ENCODE measurements at places on chromosomes 7 and 10.

DNA sequence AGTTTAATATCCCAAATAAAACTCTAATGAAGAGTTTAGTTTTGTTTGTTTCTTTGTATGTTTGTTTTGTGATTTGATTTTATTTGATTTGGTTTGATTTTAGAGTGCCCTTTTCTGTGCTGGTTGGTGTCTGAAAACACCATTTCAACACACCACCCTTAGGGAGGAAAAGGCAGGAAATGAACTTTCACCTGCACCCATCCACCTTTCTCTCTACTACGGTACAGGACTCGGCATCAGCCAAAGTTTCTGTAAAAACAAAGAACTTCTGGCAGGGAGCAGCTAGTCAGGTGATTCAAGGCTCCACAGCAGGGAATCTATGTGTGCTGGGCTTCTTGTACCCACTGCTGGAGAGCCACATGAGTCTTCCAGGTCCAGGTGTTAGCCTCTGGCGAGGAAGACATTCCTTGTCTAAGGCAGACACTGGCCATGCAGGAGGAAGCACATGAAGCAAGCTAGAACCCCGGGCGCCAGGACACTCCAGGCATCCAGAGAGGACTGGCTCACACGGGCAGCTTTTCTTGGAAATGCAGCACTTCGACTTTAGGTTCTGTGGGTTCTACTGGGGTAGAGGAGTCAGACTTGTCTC is 22.1 kb upstream of the STK17A start:
- no peak for DNase-seq

DNA sequence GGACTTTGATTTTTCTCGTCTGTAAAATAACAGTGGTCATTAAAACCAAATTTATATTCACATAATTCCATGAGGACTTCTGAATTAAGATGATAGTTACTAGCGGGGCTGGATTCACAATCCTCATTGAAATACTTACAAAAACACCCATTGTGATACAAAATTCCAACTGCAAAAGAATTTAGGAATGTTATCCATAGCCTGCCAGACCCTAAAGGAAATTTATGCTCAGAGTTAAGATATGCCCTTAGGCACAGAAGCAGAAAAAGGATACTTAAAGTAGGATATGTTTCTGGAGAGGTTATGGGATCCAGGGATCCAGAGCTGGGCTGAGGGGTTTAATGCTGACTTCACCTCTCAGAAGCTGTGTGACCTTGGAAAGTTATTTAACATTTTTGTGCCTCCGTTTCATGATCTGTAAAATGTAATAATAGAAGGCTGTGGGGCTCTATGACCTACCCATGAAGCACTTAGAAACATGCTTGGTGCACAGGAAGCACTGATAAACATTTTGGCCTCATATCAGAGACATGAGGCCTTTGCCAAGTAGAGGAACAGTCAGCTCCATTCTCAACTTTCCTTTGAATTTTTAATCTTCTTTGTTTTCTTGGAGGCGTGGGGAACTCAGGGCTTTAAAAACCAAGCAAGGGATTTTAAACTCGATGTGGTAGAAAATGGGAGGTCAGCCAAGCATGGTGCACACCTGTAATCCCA is 744.7 kb downstream of the KCNMA1 start:
- DNase-seq = no peak

- DNase-seq = no peak
Observed at GRCh38 chr10:122588381-122588780, 27.8 kb downstream of the DMBT1 start.

DNA sequence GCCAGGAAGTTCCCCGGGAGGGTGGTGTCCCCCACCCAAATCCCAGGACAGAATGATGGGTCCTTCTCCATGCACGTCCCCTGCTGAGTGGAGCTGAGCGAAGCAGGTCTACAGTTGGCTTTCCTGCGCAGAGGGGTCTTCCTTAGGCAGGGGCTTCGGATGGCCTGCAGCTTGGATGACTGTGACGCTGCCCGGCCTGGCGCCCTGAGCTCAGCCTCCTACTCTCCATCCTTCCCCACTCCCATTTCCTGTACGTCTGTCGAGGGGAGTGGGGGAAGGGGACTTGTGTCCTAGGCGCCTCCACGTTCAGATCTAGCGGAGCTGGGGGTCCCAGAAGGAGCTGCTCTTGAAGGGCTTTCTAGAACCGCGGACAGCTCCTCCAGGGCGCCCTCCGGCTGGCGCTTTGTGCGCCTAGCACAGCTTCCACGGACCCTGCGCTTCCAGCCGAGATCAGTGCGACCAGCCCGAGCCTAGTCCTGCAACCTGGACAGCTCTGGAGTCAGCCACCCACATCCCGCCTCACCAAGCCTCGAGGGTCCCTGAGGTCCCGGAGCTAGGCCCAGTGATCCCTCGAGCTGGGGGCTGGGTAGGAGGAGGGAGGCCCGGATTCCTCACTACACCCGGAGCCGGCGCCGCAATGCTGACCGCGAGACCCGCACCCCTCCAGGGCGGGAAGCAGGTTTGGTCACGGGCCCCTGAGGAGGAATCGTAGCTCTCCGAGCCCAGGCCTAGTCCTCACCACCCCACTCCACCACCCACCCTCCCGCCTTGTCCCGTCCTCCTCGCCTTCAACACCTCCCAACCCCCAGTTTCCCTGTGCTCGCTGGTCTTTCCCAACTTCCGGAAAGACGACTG is 1.9 kb downstream of the GRID1 start:
- DNase-seq = no peak

DNA sequence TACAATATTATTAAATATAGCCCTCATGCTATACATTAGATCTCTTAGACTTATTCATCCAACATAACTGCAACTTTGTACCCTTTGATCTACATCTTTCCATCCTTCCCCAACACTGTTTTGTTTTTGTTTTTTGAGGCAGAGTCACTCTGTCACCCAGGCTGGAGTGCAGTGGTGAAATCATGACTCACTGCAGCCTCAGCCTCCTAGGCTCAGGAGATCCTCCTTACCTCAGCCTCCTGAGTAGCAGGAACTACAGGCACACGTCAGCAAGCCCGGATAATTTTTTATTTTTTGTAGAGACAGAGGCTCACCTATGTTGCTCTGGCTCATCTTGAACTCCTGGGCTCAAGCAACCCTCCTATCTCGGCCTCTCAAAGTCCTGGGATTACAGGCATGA is 53.3 kb downstream of the NT5C2 start:
- DNase-seq = no peak

GRCh38 chr7:105027176-105027853 is 13.3 kb downstream of the KMT2E start:
- no peak for DNase-seq

- DNase-seq = no peak
Observed at GRCh38 chr7:2274666-2275065, 32.6 kb downstream of the NUDT1 start.

DNA sequence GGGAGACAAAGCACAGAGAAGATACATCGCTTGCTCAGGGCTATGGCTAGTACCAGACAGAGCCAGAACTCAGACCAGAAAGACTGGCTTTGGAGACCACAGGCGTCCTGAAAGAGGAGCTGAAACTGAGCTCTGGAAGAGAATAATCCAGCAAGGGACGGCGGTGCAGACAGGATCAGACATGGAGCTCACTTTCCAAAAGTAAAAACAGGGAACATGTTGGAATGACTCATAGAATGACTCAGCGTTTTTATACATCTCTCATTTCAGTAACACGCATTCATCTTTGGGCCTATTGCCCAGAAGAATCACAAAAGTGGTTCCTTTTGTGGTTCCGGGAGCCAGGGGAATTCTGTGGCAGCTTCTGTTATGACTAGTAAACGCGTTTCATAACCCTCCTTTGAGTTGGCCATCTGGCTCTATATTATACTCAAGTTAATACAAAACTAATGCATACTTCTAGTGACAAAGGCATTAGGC is 37.2 kb downstream of the PLEKHS1 start:
- no peak for DNase-seq

DNA sequence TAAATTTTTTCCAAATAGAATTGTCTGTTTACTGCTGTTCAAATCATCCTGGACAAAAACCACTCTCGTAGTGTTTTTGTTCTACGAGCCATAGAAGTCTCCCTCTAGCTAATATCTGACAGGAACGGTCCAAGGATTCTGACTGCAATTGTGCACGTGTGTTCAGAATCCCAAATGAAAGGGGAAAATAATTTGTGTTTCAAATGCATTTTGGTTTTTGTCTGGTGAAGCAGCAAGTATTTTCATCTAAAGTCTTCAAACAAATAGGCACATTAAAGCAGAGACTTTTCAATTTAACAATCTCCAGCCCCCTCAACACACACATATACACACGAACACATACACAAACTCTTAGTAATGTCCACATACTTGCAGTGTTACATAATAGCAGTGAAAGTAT is 475 bp downstream of the NEUROD6 start:
- DNase-seq = no peak

DNA sequence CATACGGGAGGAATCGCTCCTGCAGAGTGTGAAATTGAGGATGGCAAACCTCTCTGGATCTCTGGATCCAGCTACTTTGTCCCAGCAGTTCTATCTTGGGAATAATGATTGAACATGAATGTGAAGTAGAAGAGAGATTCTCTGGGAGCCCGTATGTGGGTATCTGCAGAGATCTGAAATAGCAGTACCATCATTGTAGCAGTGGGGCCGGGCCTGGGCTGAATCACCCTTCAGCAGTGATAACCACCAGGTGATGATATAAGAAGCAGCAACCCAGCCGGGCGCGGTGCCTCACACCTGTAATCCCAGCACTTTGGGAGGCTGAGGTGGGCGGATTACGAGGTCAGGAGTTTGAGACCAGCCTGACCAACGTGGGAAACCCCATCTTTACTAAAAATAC is 51.9 kb downstream of the SKIDA1 start:
- no peak for DNase-seq

- DNase-seq = no peak
Observed at GRCh38 chr10:105183536-105183935, 542.4 kb downstream of the SORCS3 start.

DNA sequence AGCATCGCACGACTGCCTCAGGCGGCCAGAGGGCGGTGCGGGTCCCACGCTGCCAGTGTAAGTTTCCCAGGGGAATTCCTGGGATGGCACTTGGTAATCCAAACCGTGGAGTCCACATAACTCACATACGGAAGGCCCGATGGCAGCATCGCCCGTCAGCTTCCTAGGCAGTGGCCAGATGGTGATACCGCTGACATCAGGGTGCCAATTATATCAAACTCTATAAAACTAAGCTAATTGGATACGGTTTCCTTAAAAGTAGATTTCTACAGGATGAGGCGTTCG is 189.8 kb downstream of the CELF2 start:
- no peak for DNase-seq

DNA sequence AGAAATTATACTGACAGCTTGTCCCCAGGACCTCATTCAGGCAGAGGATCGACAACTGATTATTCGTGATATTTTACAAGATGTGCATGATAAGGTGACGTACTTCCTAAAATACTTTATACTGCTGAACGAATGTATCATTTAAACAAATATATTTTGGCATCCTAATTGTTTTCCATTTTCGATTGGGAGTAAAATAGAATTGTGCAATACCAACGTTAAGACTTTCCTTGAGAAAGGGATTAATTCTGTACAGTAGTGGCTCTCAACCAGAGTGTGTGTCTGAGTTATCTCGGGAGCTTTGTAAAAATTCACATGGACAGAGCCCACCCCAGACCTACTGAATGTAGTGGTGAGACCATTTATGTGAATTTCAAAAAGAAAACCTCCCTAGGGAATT is 43.8 kb upstream of the STMP1 start:
- no peak for DNase-seq

GRCh38 chr10:121668314-121669027 is 70.2 kb upstream of the FGFR2 start:
- no peak for DNase-seq

DNA sequence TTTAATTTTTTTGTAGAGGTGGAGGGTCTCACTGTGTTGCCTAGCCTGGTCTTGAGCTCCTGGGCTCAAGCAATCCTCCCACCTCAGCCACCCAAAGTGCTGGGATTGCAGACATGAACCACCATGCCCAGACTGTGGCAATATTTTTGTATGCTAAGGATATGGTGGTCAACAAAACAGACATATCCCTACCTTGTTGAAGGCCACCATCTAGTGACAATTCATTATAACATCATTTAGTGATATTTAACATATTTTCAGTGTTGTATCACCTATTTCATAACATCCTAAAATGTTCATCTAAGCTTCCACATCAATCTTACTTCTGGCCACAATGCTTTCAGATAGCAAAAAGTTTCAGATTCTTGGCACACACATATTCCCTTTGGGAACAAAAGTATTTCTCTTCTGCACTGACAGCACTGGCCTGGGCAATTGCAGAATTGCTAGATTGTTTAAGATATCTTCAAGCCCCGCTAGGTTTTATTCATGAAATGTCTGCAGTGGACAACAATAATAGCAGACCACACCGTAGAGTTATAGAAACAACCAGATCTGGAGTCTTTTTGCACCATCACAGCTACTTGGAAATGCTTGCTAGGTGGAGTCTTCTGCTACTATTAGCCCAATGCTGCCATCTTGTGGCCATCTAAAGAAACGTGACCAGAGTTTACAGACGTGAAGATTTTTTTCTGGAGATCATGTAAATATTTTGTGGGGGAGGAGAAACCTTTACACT is 58.4 kb downstream of the DNAJC12 start:
- peak; percentile 80 for DNase-seq

DNA sequence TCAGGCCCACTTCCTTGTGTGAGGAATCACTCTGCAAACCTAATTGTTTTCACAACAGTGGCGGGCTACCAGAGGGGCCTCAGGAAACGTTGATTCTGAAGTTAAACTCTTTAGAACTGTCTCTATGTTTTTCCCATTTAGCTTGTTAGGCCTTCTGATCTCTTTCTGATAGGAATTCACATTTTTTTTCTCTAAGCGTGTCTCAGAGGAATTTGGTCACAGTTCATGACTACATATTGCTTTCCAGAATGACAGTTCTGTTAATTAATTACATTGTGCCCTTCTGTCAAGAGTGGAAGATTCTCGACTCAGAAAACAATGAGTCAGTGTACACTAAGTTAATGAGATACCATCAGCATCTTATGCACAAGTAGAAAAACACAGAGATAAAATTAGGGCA is 469.2 kb upstream of the C7orf33 start:
- no peak for DNase-seq

DNA sequence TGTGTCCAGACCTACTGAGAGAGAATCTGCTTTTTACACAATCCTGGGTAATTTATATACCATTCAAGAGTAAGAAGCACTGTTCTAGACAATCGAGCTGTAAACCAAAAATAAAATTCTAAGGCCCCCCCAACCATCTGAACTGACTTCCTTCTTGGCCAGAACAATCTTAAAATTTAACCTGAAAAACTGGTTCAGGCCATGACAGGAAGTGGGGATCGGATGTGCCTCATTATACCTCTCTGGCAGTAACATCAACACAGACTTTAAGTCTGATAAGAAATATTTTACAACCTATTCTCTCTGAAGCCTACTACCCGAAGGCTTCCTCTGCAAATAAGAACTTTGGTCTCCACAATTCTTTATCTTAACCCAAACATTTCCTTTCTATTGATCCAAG is 75.2 kb upstream of the KIF5B start:
- DNase-seq = no peak

GRCh38 chr7:121180436-121181063 is 148.2 kb upstream of the WNT16 start:
- no peak for DNase-seq

GRCh38 chr7:150845421-150845861 is 6.9 kb upstream of the AOC1 start:
- DNase-seq = no peak

GRCh38 chr7:103058122-103058521 is 16.5 kb downstream of the FBXL13 start:
- no peak for DNase-seq

GRCh38 chr10:38025283-38025682 is 14.8 kb downstream of the ZNF33A start:
- DNase-seq = no peak

GRCh38 chr7:157392256-157393037 is 55.6 kb downstream of the DNAJB6 start:
- no peak for DNase-seq

GRCh38 chr10:102457591-102458150 is 6.3 kb upstream of the C10orf95 start:
- no peak for DNase-seq
